ENCODE measurements at places on chromosomes 1 and 21.

DNA sequence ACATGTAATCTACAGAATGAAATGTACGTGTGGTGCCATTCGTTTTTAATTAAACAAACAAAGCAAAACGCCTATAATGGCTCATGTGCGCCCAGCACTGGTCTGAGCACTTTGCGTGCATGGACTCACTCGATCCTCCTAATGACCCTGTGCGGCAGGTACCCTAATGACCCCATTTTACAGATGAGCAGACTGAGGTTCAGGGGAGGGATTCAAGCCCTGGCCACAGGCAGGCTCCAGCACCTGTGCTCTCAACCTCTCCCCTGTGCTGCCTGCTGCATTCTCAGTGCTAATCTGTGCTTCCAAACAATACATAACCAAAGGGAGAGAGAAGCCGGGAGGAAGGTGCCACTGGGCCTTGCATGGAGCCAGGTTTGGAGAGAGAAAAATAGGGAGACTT is 124.2 kb upstream of the ZBTB40 start:
- no peak for DNase-seq

GRCh38 chr1:167175901-167176300 is 44.8 kb upstream of the POU2F1 start:
- DNase-seq, result no peak

GRCh38 chr1:231681006-231681405 is 54.4 kb downstream of the DISC1 start:
- no peak for DNase-seq

- DNase-seq, result no peak
Measured at GRCh38 chr1:55010194-55010886, 11.6 kb downstream of the BSND start.

DNA sequence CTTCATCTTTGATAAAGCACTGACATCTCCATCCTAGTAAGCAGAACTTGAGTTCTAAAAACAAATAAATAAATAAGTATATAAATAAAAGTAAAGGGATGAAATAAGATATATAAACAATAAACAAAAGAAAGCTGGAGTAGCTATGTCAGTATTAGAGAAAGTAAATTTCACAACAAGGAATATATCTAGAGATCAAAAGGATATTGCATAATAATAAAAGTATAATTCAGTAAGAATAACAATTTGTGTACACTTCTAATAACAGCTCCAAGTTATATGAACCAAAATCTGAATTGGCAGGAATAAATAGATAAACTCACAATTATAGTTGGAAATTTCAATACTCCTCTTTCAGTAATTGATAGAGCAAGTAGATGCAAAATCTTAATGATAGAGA is 9.8 kb upstream of the CENPF start:
- no peak for DNase-seq
